Stimulated activated naive CD8-positive, alpha-beta T cell treated with anti-CD3 and anti-CD28 coated beads, Interleukin-15, Interleukin-2, amounts not matched to agents 100 U/mL and 50 U/mL, for 24 hours (primary cell): ENCODE measurements at places on chromosomes 7 and 10.

GRCh38 chr7:25068502-25069213 lies 56.4 kb downstream of the CYCS start:
- no peak for DNase-seq

DNA sequence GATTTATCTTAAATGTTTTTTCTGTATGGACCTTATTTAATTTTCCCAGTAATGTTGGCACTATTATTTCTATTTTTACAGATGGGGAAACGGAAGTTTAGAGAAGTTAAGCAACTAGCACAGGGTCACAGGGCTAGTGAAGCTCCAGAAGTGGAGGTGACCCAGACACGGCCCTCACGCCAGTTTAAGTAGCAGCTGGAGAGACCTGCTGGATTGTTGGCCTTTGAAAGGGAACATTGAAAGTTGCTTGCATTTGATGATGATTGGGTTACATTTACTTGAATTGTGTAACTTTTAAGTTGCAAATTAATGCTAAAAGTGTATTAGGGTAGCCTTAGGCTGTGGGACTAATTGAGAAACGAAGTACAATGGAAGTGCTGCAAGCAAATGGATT lies 25.6 kb downstream of the CDK14 start:
- DNase-seq: no peak

DNA sequence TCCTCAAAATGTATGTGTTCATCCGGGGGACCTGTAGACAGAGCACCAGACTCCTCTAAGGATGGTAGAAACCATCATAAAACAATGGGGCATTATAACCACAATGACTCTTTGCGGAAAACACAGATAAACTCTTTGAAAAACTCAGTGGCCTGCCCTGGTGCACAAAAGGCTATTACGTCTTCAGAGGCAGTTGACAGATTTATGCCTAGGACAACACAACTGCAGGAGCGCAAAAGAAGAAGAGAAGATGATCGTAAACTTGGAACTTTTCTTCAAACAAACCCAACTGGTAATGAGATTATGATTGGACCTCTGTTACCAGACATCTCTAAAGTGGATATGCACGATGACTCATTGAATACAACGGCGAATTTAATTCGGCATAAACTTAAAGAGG lies 6.0 kb downstream of the RBM48 start:
- DNase-seq: no peak

GRCh38 chr7:68321076-68321639 lies 1277.1 kb upstream of the AUTS2 start:
- DNase-seq: no peak

GRCh38 chr10:31594347-31594873 lies 275.4 kb downstream of the ZEB1 start:
- DNase-seq: no peak

DNA sequence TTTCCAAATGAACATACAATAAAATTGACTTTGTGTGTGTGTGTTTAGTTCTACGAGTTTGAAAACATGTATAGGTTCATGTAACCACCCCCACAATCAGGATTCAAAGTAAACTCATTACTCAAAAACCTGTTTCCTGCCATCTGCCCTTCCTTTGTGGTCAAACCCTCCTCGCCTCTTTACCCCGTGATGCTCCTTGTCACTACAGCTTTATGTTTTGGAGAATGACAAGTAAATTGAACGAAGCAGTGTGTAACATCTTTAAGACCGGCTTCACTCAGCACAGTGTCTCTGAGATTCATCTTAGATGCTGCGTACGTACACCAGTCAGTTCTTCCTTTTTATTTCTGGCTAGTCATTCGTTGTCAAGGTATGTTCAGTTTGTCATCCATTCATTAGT lies 54.6 kb upstream of the MKI67 start:
- peak; percentile 19 for DNase-seq

GRCh38 chr7:55279080-55279845 lies 85.9 kb upstream of the LANCL2 start:
- DNase-seq: no peak

DNA sequence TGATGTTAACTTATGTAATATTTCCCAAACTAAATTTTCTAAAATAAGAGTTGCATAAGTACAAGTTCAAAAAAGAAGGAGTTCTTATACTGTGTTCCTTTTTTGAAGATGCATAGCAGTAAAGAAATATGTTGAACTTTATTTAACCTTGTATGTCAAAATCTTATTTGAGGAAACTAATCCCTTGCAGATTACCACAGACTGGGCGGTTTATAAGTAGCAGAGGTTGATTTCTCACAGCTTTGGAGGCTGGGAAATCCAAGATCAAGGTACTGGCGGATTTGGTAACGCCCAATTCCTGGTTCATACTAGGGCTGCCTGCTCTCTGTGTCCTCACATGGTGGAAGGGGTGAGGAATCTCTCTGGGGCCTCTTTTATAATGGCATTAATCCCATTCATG lies 68.5 kb downstream of the GNAT3 start:
- no peak for DNase-seq

DNA sequence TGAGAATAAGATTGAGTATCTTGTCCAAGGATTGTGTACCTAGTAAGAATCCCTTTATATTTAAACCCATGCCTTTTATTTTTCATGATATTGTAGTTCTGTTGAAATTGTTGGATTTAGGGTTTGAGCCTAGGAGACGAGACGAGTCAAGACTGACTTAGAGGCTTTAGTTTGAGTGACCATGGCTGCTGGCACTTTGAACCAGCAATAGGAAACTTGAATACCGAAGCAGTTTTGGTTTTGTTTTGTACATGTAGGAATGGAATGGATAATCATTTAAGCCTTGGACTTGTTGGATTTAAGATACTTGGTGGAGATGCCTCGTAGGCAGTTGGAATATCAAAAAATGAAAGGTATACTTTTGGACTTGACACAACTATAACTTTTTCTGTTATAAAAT lies 229.0 kb downstream of the BICC1 start:
- no peak for DNase-seq

DNA sequence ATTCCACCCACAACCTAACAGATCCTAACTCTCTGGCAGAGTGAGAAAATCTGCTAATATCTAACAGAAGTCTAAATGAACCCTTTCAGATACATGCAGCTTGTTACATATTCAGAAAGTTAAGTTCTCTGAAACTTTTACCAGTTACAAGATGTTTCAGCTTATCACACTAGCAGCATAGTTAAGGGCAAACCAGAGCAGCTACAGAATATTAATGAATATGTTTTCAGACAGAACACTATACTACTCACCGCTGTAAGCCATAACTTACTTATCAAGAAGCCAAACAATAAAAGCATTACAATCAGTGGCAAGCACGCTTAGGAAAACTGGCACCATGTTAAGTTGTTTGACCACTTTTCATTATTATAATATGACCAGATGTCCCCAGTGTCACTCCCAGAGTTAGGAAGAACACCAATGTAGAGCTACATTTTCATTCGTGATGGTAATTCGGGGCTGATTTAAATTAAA lies 2.7 kb downstream of the ITGB1 start:
- DNase-seq: no peak

GRCh38 chr10:73635781-73636180 lies 5.5 kb downstream of the MYOZ1 start:
- DNase-seq: no peak

DNA sequence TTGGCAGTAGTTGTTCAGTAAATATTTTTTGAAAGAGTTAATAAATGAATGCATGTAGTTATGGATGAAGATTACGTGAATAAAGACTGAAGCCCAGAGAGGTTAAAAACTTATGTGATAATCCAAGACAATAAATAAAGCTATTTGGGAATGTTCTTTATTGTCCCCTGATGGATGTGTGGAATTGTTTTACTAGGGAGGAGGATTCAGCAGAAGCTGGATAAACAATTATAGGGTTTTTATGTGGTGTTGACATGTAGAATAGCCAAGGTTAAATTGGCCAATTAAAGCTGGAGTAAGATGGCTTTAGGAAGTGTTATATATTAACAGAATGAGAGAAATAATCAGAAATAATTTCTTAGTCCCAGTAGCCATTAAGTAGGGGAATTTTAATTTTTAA lies 66.0 kb downstream of the CNNM2 start:
- DNase-seq: no peak

DNA sequence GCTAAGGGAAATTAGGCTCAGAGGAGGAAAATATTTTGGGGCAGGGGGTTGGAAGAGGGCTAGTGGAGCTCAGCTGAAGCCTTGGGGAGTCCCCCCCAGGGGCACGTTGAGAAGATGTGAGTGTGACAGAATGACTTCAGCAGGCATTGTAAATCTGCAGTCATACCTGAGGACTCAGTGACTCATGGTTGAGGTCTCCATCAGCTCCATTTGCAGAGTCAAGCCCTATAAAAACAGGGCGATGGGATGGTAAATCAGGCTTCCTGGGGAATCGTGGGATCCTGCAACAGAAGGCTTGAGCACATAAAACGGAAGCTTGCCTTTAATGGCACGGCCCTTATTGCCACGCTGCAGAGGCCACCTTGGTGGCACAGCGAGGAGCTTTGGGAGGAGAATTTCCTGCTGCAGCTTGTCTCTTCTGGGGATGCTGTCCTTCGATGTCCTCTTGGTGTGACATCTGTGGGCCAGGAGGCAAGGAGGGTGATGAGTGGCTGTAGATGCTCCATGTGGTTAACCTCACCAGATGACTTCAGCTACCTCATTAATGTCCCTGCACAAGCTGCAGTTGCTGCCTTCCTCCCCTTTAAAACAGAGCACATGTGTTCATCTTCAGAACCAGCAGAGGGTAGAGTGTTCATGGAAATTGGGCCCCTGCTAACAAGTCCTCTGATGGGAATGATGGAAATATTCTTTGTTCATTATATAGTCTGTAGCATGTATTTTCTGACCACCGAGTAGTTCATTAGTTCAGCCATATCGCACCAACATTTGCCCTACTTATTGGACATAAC lies 285.9 kb downstream of the LRMDA start:
- DNase-seq: no peak

- DNase-seq: no peak
Measured at GRCh38 chr7:32518534-32519140, 23.3 kb downstream of the AVL9 start.

DNA sequence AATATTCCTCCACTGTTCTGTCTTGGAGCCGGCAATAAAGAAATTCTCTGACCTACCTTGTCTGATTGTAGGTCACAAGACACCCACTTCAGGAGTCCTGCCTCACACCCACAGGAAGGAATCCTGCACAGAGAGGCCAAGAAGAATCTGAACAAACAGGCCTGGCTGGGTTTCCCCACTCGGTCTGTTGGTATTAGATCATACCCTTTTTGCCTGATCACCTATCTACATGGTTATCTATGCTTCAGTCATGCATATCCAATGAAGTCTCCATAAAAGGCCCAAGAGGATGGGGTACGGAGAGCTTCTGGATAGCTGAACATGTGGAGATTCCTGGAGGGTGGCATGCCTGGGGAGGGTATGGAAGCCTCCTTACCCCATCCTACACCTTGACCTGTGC lies 12.3 kb downstream of the OGDH start:
- no peak for DNase-seq

GRCh38 chr10:89029785-89030437 lies 39.3 kb downstream of the FAS start:
- DNase-seq: peak; percentile 79

GRCh38 chr10:24708081-24708480 lies 15.6 kb downstream of the ARHGAP21 start:
- no peak for DNase-seq

GRCh38 chr7:43454936-43455518 lies 127.9 kb upstream of the STK17A start:
- DNase-seq: no peak

- no peak for DNase-seq
Measured at GRCh38 chr7:30116771-30117170, 18.0 kb upstream of the MTURN start.

GRCh38 chr7:159158125-159158887 lies 13.6 kb upstream of the VIPR2 start:
- no peak for DNase-seq

DNA sequence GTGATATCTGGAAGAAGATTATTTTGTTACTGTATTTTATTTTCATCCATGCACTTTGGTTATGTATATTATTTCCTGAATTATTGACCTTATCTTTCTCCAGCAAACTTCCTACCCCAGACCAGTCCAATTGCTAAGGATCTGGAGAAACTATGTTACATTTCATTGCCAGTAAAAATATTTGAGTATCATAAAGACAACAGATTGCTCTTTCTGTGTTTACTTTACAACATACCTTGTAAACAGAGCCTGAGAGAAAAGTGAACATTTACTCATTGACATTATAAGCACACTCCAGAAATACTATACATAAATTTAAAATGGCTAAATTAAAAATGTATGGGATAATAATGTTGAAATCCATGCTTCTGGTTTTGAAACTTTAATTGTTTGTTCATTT lies 186.2 kb upstream of the FAM3C start:
- DNase-seq: no peak

DNA sequence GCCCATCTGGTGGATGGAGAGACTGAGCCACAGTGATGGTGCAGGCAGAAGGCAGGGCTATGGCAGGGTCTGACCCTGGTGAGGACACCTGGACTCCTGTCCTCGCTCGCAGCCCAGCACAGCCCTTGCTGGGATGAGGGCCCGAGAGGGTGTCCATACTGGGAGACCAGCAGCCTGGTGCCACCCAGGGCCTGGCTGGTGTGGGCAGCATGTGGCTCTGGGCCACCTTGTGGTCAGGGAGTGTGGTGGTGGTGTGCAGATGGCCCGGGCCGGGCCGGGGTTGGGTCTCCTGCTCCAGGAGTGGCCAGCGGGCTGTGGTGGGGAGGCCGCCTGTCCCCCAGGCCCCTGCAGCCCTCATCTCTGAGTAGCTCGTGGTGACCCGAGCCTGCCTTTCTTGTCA lies 14.9 kb downstream of the ADCY1 start:
- no peak for DNase-seq

DNA sequence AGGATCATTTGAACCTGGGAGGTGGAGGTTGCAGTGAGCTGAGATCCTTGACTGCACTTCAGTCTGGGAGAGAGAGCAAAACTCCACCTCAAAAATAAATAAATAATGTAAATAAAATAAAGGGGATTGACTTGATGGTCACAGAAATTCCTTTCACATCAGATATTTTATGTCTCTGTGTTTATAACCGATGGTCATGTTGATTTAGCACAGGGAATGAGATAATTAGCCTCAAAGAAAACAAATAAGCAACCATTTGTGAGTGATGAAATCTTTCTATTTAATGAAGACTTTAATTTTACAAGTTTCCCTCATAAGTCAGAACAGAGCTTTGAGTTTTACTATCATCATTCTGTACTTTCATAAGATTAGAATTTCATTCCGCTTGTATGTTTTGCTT lies 64.8 kb upstream of the NUPR2 start:
- no peak for DNase-seq

GRCh38 chr10:60385399-60385738 lies 4.3 kb downstream of the ANK3 start:
- DNase-seq: no peak
